ENCODE measurements at places on chromosomes 13 and 19. TPM values are rescaled to one million over a fixed set of nuclear protein-coding genes. Genes with fewer than 3 reads are reported as not detected.
A peak's percentile ranks its signal among the peaks of the same experiment; 100 is the strongest.

- H3K36me3 ChIP-seq = no peaks in the 10 kb centered on the region
- H3K4me3 ChIP-seq = no peak overlapping the region
- H3K27me3 ChIP-seq = no peaks in the 10 kb centered on the region
- no peak for DNase-seq
Measured at GRCh38 chr19:35510626-35510964, 2.9 kb downstream of the DMKN start.

- peak overlapping the region; percentile 91 for H3K27ac ChIP-seq
Measured at GRCh38 chr19:38731654-38732301, 12.5 kb downstream of the CAPN12 start.

The CD33 gene
- total RNA-seq = not detected

DNA sequence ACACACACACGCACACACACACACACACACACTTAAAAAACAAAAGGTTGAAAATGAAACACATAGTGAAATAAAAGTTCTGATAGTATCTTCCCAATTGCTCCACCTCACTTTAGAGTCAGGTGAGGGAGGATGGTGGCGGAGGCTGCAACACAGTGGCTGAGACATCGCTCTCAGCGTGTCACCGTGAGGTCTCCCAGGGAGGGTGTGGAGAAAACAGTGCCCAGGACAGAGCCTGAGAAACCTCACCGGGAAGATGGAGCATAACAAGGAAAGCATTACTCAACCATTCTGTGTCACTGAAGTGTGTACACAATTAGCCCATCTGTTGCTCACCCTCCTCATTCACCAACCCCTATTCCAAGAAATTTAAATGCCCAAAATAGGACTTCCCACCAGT, 111.4 kb upstream of the USP29 start:
- H3K27me3 ChIP-seq = no peaks in the 10 kb centered on the region
- no peak overlapping the region for H3K4me3 ChIP-seq
- H3K27ac ChIP-seq = no peak overlapping the region
- no peaks in the 10 kb centered on the region for H3K36me3 ChIP-seq

- H3K4me1 ChIP-seq = no peaks in the 10 kb centered on the region
- H3K36me3 ChIP-seq = no peaks in the 10 kb centered on the region
- H3K27ac ChIP-seq = no peak overlapping the region
Measured at GRCh38 chr13:46739447-46740098, 57.4 kb downstream of the ESD start.

- H3K4me3 ChIP-seq = no peak overlapping the region
- H3K4me1 ChIP-seq = no peaks in the 10 kb centered on the region
- no peaks in the 10 kb centered on the region for H3K36me3 ChIP-seq
- DNase-seq = no peak
- no peak overlapping the region for H3K27ac ChIP-seq
Measured at GRCh38 chr13:31172001-31172400, 10.3 kb upstream of the HSPH1 start.

DNA sequence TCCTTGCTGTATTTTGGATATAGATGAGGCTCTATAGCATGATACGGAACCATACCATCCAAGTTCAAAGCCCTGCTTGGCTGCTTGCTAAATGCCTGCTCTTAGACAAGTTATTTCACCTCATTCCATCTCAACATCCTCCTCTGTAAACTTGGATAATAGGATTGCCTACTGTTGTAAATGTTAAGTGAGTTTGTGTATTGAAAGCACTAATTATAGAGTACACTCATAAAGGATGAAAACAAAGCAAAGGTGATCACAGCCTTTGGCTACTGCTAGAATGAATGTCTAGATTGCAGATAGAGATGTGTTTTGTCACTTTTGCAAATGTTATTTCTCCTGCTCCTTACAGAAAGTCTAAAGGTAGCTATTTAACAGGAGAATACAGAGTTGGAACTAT, 34.3 kb upstream of the STARD13 start:
- H3K27me3 ChIP-seq = no peaks in the 10 kb centered on the region
- H3K4me1 ChIP-seq = no peaks in the 10 kb centered on the region
- no peaks in the 10 kb centered on the region for H3K36me3 ChIP-seq
- H3K4me3 ChIP-seq = no peak overlapping the region

GRCh38 chr13:100211016-100211710, 122.3 kb downstream of the PCCA start:
- H3K27ac ChIP-seq = no peak overlapping the region
- H3K27me3 ChIP-seq = no peaks in the 10 kb centered on the region
- H3K36me3 ChIP-seq = no peaks in the 10 kb centered on the region
- no peaks in the 10 kb centered on the region for H3K4me1 ChIP-seq
- H3K4me3 ChIP-seq = no peak overlapping the region

The MISP3 gene
- total RNA-seq = 3.7 TPM

GRCh38 chr13:111398196-111398595, 77.8 kb downstream of the TEX29 start:
- no peak for DNase-seq
- H3K36me3 ChIP-seq = no peaks in the 10 kb centered on the region
- no peak overlapping the region for H3K27ac ChIP-seq
- H3K4me3 ChIP-seq = no peak overlapping the region

DNA sequence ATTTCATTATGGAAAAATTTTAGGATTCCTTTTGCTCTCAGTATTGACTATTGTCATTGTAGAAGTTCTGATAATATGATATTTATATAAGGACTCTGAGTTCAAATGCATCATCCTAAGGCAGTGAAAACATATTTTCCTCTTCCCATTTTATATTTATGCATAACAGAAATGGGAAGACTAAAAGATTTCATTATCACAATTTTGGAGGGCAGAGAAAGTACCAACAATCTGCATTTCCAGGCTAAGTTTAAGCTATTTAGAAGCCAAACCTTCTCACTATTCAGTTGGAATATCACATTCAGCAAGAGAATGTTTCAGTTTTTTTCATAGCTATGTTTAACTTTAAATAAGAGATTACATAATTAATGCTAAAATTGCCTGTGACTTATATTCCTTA, 558.5 kb upstream of the GPC6 start:
- no peak overlapping the region for H3K4me3 ChIP-seq
- DNase-seq = no peak
- H3K4me1 ChIP-seq = no peaks in the 10 kb centered on the region
- no peak overlapping the region for H3K27ac ChIP-seq
- H3K36me3 ChIP-seq = no peaks in the 10 kb centered on the region

DNA sequence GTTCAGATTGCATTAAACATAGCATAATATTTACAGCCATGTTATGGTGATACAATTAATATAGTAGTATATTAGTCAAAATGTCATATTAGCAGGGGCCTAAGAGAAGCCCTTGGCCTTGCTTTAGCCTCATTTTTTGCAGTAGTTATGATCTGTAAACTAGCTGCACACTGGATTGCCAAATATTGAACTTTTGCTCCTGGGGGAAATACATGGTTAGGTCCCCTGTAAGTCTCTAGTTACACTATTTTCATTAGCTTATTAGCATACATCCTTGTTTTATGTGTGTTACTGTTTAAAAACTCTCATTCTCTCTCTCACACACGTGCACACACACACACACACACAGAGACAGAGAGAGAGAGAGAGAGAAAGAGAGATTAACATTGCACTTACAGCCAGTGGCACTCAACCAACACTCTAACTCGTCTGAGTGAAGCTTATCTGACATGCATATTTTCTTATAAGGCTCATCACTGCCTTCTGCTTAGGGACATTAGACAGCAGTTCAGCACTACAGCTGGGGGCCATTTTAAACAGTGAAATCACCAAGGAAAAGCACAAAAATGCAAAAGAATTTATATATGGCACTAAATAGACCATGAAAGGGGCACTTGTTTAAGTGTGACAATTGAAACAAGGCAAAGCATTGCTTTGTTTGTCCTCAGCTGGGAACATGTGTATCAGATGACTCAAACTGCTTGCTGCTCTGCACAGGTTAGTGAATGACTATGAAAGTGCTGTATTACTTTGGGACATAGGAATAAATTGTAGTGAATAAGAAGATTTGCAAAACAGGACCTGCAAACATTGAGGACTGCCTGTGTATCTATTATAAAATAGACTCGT, 278.7 kb downstream of the GPC6 start:
- no peak overlapping the region for H3K4me3 ChIP-seq
- peak; percentile 13 for DNase-seq
- H3K27ac ChIP-seq = peak overlapping the region; percentile 3
- H3K27me3 ChIP-seq = no peaks in the 10 kb centered on the region

- no peaks in the 10 kb centered on the region for H3K4me1 ChIP-seq
- no peak overlapping the region for H3K27ac ChIP-seq
Measured at GRCh38 chr19:43445426-43445825, 20.0 kb downstream of the LYPD3 start.

DNA sequence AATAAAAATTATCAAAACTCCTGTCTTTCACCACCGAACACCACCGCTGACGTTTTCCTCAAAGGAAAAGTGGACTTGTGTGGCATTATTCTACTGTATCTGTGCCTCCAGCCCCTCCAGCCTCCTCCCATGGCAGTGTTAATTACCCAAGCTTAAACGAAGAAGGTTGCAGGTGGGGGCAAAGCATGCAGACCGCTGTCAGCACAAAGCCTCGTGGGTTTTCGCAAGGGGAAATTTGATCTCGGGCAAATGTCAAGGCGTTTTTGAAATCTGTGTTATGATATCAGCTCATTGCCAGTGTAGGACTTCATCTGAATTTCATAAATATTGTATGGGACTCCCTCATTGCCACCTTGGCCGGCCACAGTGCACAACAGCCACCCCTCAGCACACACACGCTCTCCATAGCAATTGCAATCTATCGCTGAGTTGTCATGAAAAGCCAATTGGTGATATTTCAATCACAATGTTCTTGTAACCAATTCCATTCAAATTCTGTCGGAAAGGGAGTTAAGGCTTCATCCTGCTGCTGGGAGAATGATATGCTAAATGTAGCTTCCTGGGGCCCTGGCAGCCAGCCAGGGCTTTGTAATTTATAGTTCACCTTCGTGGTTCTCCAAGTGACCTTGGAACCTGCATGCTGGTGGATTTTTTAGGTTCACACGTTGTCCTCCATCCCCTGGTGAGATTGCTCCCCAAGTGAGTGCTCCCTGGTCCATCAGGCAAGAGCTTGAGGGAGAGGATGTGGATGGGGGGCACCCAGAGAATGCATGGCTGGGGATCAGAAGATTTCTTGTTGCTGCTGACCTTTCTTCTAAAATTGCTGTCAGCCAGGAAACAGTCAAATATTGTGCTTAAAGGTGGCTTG, 16.6 kb downstream of the CHST8 start:
- no peaks in the 10 kb centered on the region for H3K4me1 ChIP-seq
- H3K36me3 ChIP-seq = no peaks in the 10 kb centered on the region
- H3K27me3 ChIP-seq = peaks cover 20% of the 10 kb centered on the region
- no peak for DNase-seq

DNA sequence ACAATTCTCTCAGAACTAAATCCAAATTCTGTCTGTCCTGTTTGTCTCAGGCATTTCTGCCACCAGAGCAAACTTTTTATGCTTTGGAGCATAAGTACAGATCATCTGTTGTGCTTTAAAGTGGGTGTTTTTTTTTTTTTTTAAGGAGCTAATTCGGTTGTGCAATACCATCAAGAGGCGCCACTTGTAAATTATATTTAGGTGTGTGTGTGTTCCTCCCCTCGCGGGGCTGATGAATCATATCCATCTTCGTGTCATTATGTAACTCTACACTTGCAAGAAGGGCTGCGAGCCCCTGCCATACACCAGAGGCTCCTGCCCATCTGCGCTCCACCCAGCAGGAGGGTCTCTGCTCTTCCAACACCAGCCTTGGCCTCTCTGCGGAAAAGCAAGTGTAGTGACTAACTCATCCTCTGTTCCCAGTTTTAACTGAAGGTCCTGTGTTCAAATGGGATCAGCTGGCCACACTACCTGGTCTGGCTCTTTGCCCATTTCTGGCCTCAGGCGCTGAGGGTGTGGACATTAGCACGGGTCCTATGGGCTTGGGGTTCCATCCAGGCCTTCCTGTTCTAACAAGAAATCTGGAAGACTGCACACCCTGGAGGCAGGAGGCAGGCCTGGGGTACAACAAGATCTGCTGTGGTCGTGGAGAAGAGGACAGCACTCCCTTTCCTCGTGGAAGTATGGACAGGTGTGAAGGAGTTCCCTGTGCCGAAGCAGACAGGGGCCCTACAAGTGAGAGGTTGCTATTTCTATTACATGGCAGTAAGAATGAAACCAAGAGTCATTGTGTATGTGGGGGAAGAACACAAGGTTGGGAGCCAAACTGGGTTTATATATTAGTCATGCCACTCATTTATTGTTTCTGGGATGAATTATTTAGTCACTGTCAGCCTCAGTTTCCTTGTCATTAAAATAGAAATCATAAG, 96.1 kb upstream of the MBNL2 start:
- H3K27me3 ChIP-seq = no peaks in the 10 kb centered on the region
- H3K4me1 ChIP-seq = peaks cover 41% of the 10 kb centered on the region
- peak overlapping the region; percentile 87 for H3K27ac ChIP-seq
- H3K4me3 ChIP-seq = no peak overlapping the region
- no peaks in the 10 kb centered on the region for H3K36me3 ChIP-seq

DNA sequence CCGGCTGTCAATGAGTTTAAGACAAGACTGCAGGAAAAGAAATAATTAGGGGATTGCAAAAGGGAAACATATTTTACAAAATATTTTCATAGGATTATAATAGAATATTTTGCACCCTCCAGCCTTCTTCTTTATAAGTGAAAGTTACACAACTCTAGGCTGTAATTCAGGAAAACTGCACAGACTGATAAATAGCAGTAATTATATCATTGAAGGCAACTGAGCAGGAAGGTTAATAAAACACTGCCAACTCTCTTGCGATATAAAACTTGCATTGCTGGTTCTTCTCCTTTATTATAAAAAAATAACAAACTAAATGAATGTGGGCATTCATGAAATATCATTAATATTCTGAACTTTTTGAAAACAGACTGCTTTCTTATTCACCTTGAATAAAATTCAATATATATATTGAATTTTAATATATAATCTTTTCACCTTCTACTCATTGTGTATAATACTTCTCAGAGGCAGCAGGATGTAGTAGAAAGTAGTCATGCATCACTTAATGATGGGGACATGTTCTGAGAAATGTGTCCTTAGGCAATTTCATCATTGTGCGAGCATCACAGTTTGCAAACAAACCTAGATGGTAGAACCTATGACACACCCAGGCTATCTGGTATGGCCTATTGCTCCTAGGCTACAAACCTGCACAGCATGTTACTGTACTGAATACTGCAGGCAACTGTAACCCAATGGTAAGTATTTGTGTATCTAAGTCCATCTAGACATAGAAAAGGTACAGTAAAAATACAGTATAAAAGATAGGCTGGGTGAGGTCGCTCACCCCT, 24.9 kb upstream of the STARD13 start:
- no peak for DNase-seq
- H3K36me3 ChIP-seq = no peaks in the 10 kb centered on the region
- H3K27me3 ChIP-seq = no peaks in the 10 kb centered on the region
- H3K4me3 ChIP-seq = no peak overlapping the region
- H3K4me1 ChIP-seq = no peaks in the 10 kb centered on the region

- no peaks in the 10 kb centered on the region for H3K27me3 ChIP-seq
- H3K27ac ChIP-seq = peak overlapping the region; percentile 24
- no peak overlapping the region for H3K4me3 ChIP-seq
- peaks cover 18% of the 10 kb centered on the region for H3K4me1 ChIP-seq
- no peak for DNase-seq
Measured at GRCh38 chr19:6233827-6234511, 45.8 kb downstream of the MLLT1 start.

- no peak for DNase-seq
- peaks cover 5% of the 10 kb centered on the region for H3K4me1 ChIP-seq
- no peaks in the 10 kb centered on the region for H3K36me3 ChIP-seq
- no peaks in the 10 kb centered on the region for H3K27me3 ChIP-seq
- no peak overlapping the region for H3K4me3 ChIP-seq
- H3K27ac ChIP-seq = no peak overlapping the region
Measured at GRCh38 chr13:110328573-110328972, 21.5 kb downstream of the COL4A2 start.

The KIR2DL4 gene
- not detected for total RNA-seq

GRCh38 chr13:26978081-26978860, 193.3 kb downstream of the USP12 start:
- no peaks in the 10 kb centered on the region for H3K27me3 ChIP-seq
- peak overlapping the region; percentile 81 for H3K27ac ChIP-seq
- DNase-seq = peak; percentile 54
- H3K4me1 ChIP-seq = peaks cover 46% of the 10 kb centered on the region

Data from hepatocyte (in vitro differentiated cells).